Heart left ventricle (tissue), 16 donors: ENCODE measurements at places on chromosomes 7 and 10. TPM values are rescaled to one million over a fixed set of nuclear protein-coding genes. Genes with fewer than 3 reads are reported as not detected.

LIPK gene
- total RNA-seq, result not detected

SLC29A4 gene
- total RNA-seq, result 3.2 TPM

RASA4 gene
- 106 TPM for total RNA-seq

DDC gene
- total RNA-seq, result not detected

SORCS3 gene
- not detected for total RNA-seq

PIK3AP1 gene
- total RNA-seq, result 13.7 TPM

CNPY1 gene
- total RNA-seq, result not detected

LRRC18 gene
- total RNA-seq, result not detected

LEP gene
- total RNA-seq, result not detected

OLAH gene
- total RNA-seq, result not detected

NPFFR1 gene
- total RNA-seq, result not detected

C10orf62 gene
- 0.51 TPM for total RNA-seq

DNA sequence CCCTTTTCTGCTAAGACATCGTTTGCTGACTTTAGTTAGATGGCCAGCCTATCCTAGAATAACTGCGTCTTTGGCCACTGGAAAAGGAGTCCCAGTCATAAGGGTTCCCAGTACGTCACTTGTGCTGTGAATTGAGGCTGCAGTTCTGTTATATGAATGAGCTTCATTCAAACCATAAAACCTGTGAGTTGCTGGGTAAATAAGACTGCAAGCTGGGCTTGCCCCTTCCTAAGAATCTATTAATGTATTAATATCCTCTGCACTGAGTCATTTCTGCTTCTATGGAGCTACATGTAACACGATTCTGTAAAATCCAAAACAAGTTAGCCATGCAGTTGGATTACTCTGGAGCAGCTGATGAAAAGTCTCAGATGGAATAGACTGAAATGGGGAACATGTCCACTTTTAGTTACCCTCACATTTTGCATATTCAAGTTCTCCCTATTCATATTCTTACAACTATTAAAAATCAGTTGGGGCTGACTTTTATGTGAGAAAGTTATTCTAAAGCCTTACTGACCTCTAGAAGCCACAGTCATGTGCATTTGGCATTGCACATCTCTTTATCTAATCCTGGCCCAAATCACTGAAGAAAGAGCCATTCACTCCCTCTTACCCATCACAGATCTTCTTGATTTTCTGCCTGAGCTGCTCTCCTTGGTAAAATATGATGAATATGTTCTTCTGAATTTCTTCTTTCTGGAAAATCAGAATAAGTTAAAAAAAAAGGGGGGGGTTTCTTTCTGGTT lies 41.8 kb upstream of the TMEM213 start:
- DNase-seq, result no peak
- no peaks in the 10 kb centered on the region for H3K36me3 ChIP-seq
- no peak overlapping the region for H3K27ac ChIP-seq
- no peaks in the 10 kb centered on the region for H3K27me3 ChIP-seq

GRCh38 chr10:78382772-78383171 lies 349.1 kb downstream of the RPS24 start:
- H3K36me3 ChIP-seq, result no peaks in the 10 kb centered on the region
- H3K4me3 ChIP-seq, result no peak overlapping the region
- H3K27me3 ChIP-seq, result no peaks in the 10 kb centered on the region
- no peaks in the 10 kb centered on the region for H3K4me1 ChIP-seq
- DNase-seq, result no peak
- no peak overlapping the region for H3K27ac ChIP-seq

DNA sequence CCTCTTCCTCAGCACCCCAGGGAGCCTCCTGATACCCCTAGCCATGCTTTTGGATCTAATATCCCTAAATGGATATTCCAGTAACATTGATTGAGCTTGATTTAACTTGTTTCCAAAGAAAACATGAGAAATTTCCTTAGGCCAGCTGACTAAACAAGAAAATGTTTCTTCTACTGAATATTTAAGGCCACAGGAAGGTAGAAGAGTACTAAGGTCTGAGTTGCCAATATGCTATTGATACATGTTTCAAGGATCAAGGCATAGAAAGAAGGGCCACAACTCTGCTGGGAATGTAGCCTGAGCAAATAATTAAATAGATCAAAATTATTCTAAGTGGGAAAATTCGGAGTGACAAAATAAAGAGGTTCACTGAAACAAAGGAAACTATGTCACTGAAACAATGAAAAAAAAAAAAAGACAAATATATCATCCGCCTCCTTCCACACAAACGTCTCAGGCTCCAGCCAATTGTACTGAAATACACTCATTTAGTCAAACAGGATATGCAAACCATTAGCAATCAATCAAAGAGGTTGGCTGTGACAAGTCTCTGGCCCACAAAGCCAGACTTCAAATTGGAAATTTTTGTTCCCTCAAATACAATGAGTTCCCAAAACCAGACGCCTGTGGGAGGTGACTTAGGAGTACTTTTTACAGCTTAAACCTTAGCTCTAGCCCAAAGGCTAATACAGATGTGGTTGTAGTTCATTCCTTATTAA lies 396.2 kb downstream of the HTR7 start:
- H3K27ac ChIP-seq, result no peak overlapping the region
- H3K36me3 ChIP-seq, result no peaks in the 10 kb centered on the region
- H3K4me1 ChIP-seq, result no peaks in the 10 kb centered on the region

- H3K27ac ChIP-seq, result no peak overlapping the region
- no peak for DNase-seq
- H3K27me3 ChIP-seq, result no peaks in the 10 kb centered on the region
- no peaks in the 10 kb centered on the region for H3K4me1 ChIP-seq
Observed at GRCh38 chr10:5760515-5760914, 52.7 kb downstream of the GDI2 start.

DNA sequence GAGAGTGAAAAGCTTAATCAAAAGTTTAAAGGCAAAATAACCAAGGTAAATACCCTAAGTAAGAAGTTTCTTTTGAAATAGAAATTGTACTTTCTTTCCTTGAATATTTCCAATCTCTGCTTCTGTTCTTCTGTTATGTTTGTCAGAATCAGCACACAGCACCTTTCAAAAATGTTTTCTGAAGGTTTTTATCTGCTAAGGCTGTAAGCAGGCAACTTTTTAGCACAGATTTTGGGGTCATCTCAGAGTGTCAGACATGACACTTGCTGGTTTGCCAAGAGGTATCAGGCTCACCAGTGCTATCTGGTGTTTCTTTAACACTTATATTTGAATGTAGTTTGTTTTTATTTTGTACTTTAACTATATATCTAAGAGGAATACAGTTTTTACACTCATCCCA lies 94.2 kb downstream of the CDK6 start:
- H3K27me3 ChIP-seq, result no peaks in the 10 kb centered on the region
- H3K4me3 ChIP-seq, result no peak overlapping the region
- no peaks in the 10 kb centered on the region for H3K4me1 ChIP-seq
- H3K36me3 ChIP-seq, result no peaks in the 10 kb centered on the region

GRCh38 chr10:4353059-4353655 lies 472.9 kb upstream of the AKR1E2 start:
- H3K4me3 ChIP-seq, result no peak overlapping the region
- no peaks in the 10 kb centered on the region for H3K27me3 ChIP-seq
- H3K27ac ChIP-seq, result no peak overlapping the region
- no peak for DNase-seq
- H3K36me3 ChIP-seq, result no peaks in the 10 kb centered on the region
- peaks cover 7% of the 10 kb centered on the region for H3K4me1 ChIP-seq

- no peaks in the 10 kb centered on the region for H3K4me1 ChIP-seq
- H3K27me3 ChIP-seq, result no peaks in the 10 kb centered on the region
- H3K27ac ChIP-seq, result no peak overlapping the region
- no peak overlapping the region for H3K4me3 ChIP-seq
- DNase-seq, result no peak
Observed at GRCh38 chr7:36925207-36925606, 200.9 kb upstream of the AOAH start.

GRCh38 chr7:46368871-46369270 lies 447.8 kb upstream of the IGFBP3 start:
- H3K4me3 ChIP-seq, result no peak overlapping the region
- no peaks in the 10 kb centered on the region for H3K36me3 ChIP-seq
- H3K4me1 ChIP-seq, result no peaks in the 10 kb centered on the region
- no peaks in the 10 kb centered on the region for H3K27me3 ChIP-seq
- H3K27ac ChIP-seq, result no peak overlapping the region
- DNase-seq, result no peak

- no peaks in the 10 kb centered on the region for H3K27me3 ChIP-seq
- H3K27ac ChIP-seq, result no peak overlapping the region
- DNase-seq, result no peak
- H3K4me1 ChIP-seq, result no peaks in the 10 kb centered on the region
- H3K36me3 ChIP-seq, result no peaks in the 10 kb centered on the region
- H3K4me3 ChIP-seq, result no peak overlapping the region
Observed at GRCh38 chr10:115772606-115773005, 500.4 kb downstream of the GFRA1 start.

GRCh38 chr10:5833814-5834213 lies 20.6 kb upstream of the GDI2 start:
- no peak overlapping the region for H3K4me3 ChIP-seq
- no peak overlapping the region for H3K27ac ChIP-seq
- peaks cover 7% of the 10 kb centered on the region for H3K4me1 ChIP-seq
- no peaks in the 10 kb centered on the region for H3K36me3 ChIP-seq
- H3K27me3 ChIP-seq, result no peaks in the 10 kb centered on the region
- no peak for DNase-seq

- no peaks in the 10 kb centered on the region for H3K36me3 ChIP-seq
- no peak for DNase-seq
- H3K4me3 ChIP-seq, result no peak overlapping the region
- no peak overlapping the region for H3K27ac ChIP-seq
- peaks cover 2% of the 10 kb centered on the region for H3K4me1 ChIP-seq
Observed at GRCh38 chr7:16836481-16836880, 31.7 kb upstream of the AGR2 start.

DNA sequence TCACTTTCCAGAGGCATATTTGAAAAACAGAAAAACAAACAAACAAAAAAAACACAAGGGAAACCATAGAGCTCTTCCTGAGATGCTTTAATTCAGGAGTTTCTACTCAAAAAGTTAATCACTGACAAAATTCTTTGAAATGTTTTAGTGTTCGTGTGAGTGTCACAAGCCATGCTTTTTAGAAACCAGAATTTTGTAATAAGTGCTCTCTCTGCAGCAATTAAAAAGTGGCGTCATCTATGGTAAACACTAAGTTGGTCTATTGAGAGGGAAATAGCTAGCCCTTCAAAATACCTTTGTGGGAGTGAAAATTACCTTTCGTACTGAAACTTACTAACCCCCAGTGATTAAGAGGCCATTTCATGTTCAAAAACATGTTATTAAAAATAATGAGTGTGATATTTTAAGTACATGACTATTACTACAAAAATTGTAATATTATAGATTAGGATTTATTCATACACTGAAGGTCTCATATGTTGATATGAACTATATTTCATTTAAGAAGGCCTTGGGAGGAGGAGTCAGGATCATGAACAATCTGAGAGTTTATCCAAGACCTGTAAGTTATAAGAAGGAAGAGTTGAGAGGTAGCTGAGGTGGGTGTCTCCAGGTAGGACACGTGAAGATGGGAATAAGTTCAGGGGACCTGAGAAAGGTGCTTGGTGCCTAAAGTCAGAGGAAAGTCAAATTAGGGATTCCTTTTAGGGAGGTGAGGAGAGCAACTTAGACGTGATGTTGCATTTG lies 94.6 kb downstream of the PPP1R9A start:
- no peak for DNase-seq
- no peaks in the 10 kb centered on the region for H3K27me3 ChIP-seq
- H3K4me1 ChIP-seq, result peaks cover 11% of the 10 kb centered on the region
- no peak overlapping the region for H3K4me3 ChIP-seq
- no peaks in the 10 kb centered on the region for H3K36me3 ChIP-seq
